ENCODE measurements at places on chromosomes 1 and 21.

GRCh38 chr1:97621955-97622354, 298.9 kb downstream of the DPYD start:
- no peak for DNase-seq

DNA sequence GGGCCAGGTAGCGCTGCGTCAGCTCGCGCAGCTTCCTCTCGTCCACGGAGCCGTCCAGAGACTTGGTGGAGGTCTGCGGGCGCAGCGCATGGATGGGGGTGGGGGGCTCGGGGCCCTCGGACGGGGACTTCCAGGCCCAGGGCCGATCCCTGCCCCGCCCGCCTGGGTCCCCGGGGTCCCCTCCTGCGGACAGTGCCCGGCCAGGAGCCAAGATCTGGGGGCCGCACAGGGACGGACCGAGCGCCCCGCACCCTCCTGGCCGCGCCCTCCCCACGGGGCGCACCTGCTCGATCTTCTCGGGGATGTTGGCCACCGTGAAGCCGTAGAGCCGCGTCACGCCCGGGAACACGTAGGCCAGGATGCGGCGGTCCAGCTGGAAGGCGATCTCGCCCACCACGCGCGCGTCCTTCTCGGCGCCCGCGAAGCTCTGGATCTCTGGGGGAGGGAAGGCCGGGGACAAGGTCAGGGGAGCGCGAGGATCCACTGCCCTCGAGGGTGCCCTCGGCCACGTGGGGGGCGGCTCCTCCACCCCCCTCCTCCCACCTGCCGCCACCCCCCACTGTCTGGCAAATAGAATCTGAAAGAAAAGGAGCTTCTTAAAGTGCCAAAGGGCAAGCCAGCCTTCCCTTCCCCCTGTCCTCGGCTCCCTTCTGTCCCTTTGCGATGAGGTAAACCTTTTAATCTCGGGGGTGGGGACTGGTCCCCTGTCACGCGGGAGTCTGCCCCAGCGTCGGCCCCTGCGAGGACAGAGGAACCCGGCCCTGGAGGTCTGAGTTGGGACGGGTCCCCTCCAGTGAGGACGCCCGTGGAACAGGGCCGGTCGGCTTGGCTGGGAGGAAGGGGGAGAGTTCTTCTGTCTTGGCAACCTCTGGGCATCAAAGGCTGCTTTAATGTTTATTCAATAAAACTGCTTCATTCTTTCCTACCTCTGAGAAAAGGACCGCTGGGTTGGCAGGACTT, 6.5 kb upstream of the FTCD start:
- DNase-seq, result no peak

- DNase-seq, result no peak
Measured at GRCh38 chr1:200538179-200538578, 82.4 kb downstream of the KIF14 start.

- DNase-seq, result no peak
Measured at GRCh38 chr1:176199707-176200106, 7.4 kb downstream of the COP1 start.

GRCh38 chr1:200510228-200510623, 100.4 kb upstream of the ZNF281 start:
- DNase-seq, result peak; percentile 66

DNA sequence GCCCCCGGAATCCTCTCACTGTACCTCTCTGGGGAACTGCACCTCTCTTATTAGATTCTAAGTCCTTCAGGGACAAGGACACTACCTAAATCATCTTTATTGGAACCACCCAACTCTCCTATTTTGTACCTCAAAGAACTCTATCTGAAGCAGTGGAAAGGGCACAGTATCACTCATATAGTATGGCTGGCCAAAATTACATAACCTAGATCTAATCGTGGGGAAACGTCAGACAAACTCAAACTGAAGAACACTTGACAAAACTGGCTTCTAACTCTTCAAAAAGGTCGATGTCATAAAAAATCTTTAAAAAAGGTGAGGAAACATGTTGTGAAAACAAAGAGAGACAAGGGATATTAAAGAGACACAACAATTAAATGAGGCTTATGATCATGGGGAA, 210.0 kb downstream of the SLC45A1 start:
- no peak for DNase-seq

GRCh38 chr1:159854116-159854692, 8.3 kb downstream of the VSIG8 start:
- DNase-seq, result peak; percentile 23

GRCh38 chr1:151680826-151681225, 35.8 kb downstream of the CELF3 start:
- no peak for DNase-seq

GRCh38 chr1:59703226-59703917, 111.4 kb upstream of the HOOK1 start:
- no peak for DNase-seq

- DNase-seq, result no peak
Measured at GRCh38 chr21:29377266-29377665, 78.5 kb downstream of the BACH1 start.

DNA sequence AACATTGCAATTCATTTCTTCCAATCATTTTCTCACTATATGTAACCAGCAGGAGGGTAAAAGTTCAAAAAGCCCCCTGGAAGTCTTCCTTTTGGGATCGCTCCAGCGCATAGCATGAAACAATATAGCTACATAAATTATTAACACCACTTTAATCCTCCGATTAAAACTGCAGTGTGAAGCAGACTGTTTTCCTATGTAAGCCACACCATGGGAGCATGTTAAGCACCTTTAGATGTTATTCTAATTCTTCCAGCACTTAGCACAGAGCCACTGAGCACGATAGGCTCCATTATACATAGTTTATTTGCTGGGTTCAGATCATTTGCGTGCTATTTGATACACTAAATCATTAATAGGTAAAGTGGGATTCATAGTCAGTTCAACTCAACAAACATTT, 18.4 kb upstream of the GADD45A start:
- DNase-seq, result no peak

- DNase-seq, result no peak
Measured at GRCh38 chr1:59985911-59986515, 59.4 kb upstream of the CYP2J2 start.

DNA sequence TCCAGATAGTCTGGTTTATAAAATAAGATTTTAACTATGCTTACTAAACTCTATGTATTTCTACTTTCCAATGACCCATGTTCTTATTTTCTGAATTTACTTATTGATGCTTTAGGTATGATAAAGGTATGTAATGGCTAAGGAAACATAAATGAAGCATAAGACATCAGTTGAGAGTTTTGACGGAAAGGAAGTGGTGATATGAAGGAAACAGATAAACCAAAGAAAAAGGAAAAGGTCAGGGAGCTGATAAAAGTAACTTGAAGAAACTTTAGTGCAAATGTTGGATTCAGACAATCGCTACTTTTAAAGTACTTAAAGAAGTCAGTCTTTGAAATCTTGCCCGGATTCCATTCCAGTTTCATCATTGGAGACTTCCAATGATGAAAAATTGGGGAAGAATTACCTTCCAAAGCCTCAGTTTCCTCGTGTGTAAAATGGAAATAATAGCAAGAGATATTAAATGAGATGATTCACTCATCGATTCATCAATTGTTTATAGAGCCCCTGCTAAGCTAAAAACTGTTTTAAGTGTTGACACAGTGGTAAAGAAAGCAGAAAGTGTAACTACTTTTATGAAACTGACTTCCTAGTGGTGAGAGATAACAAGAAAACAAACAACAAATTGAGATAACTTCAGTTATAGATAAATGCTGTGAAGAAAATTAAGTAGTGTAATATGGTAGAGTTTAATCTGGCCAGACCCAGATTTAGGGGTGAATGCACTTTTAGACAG, 10.6 kb downstream of the PTPRC start:
- no peak for DNase-seq

DNA sequence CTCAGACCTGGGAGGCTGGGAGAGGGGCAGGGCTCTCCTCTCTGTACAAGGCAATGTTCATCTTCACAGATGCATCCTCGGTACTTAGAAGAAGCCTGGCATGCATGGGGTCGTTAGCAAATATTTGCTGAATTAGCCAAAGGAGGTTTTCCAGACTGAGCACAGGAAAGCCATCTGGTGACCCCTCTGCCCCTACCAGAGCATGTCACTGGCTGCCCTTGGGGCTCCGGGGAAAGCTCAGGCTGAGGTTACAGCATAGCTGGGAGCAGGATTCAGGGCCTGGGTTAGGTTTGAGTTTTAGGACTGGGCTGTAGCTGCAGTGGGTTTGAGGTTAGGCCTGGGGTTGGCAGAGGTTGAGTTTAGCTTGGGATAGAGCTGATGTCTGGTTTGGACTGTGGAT, 43.4 kb upstream of the ZBTB40 start:
- no peak for DNase-seq

- no peak for DNase-seq
Measured at GRCh38 chr1:22196041-22196440, 53.1 kb upstream of the WNT4 start.

- no peak for DNase-seq
Measured at GRCh38 chr1:28265577-28265976, 6.3 kb downstream of the SESN2 start.

- no peak for DNase-seq
Measured at GRCh38 chr1:173210283-173210682, 3.2 kb upstream of the TNFSF4 start.

GRCh38 chr1:191674626-191675179, 483.6 kb upstream of the RGS18 start:
- no peak for DNase-seq

All from activated CD8-positive, alpha-beta memory T cell treated with anti-CD3 and anti-CD28 coated beads, Interleukin-2, amount 50 U/mL, for 4 hours (primary cell).